ENCODE measurements at places on chromosomes 11 and 22. TPM values are rescaled to one million over a fixed set of nuclear protein-coding genes. Genes with fewer than 3 reads are reported as not detected.

DNA sequence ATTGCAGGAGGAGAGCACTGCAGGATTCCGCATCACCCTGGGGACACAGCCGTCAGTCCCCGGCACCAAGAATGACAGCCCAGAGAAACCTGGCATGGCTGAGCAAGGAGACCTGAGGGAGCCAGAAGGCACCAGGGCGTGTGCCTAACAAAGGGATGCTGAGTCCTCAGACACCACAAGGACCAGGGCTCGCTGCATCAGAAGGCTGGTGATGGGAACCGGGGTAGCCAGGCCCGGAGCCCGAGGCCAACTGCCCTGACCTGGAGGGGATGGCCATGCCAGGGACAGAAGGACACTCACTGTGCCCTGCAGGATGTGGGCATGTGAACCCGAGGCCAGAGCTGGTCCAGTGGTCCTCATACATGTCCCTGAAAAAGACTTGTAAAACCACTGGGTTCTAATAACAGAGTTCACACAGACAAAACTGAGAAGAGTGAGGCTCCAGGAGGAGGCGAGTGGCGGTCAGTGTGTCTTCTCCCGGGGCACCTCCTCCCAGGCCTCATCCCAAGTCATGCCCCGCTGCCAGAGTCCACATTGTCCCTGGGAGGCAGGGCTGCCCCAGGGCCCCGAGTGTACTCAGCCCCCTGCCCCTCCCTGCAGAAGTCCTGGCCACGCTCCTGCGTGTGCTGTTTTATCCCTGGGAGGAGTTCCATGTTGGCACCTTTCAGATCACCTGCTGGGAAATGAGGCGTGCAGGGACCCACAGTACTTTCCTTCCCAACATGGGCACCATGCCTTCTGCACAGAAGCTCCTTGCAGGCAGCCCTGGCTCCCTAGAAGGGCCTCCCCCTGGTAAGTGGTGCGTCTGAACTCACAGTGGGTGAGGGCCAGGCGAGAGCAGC lies 42.5 kb downstream of the TBX1 start:
- peak; percentile 52 for DNase-seq

GRCh38 chr11:78654071-78654470 lies 79.4 kb upstream of the NARS2 start:
- DNase-seq = no peak

DNA sequence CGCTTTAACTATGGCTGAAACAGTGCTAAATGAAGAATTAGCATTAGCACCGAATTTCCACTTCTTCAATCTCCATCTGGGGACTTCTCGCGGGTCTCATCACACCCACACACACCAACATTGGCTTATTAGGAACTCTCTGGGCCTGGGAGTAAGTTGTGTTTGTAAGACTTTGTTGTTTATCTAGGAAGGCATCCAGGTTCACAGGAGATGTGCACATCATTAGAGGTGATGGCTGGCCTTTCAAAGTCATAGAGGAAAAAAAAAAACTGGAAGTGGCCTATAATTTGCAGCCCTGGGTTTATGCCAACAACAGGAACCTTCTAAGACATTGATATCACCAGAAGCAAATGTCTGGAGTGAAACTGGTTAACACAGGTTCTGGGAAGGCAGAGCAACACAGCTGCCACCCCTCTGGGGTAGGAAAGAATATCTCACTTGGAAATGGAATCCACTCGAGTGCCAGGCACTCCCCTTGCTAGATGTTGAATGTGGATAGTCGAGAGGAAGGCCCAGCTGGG lies 84.5 kb downstream of the TRAF6 start:
- DNase-seq = no peak

DNA sequence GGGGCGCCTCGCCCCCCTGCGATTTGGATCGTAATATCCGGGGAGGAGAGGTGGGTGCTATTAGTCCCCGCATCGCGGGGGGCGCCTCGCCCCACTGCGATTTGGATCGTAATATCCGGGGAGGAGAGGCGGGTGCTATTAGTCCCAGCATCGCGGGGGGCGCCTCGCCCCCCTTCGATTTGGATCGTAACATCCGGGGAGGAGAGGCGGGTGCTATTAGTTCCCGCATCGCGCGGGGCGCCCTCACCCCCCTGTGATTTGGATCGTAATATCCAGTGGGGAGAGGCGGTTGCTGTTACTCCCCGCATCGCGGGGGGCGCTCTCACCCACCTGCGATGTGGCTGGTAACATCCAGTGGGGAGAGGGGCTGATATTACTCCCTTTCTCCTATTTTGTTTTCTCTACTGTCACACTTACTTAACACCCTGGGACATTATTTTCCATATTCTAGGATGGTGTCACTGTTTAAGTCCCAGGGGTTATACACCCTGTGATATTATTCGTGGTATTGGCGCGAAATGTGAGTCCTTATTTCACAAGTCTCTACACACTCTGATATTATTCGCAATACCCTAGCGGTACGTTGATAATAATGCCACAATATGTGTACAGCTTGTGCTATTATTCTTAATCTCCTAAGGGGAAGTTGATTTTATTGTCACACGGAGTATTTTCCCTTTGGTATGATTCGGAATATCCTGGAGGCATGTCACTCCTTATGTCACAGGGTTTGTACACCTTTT lies 57.8 kb upstream of the ALDH3B2 start:
- DNase-seq = no peak

DNA sequence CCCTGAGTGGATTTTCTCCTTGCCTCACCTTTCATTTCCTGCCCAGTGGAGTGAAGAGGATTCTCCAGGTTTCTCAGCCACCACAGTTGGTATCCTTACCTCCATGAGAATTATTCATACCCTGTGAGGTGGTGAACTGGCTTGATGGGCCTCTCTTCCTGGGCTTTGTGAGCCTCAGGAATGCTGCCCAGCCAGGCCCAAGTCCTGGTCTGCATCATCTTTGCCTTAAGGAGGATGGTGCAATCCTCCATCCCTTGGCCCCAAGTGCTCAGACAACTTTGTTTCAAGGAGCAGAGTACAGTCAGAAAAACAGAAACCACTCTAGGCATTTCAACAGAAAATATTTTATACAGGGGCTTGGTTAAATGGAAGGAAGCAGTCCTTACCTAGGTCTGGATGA lies 114.2 kb upstream of the CADM1 start:
- DNase-seq = no peak

GRCh38 chr22:34800260-34800980 lies 265.5 kb upstream of the ISX start:
- DNase-seq = no peak

DNA sequence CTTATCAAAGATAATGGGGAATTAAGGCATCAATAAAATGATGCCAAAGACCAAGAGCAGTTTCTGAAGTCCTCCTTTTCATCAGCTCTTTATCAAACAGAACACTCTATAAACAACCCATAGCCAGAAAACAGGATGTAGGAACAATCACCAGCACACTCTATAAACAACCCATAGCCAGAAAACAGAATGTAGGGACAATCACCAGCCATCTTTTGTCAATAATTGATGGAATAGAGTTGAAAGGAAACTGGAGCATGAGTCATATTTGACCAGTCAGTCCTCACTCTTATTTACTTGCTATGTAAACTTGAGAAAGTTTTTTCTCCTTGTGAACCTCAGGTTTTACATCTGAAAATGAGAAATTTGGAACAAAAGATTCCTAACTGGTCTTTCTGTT lies 10.0 kb downstream of the MS4A2 start:
- no peak for DNase-seq

ALDH3B2 gene
- total RNA-seq = not detected

DNA sequence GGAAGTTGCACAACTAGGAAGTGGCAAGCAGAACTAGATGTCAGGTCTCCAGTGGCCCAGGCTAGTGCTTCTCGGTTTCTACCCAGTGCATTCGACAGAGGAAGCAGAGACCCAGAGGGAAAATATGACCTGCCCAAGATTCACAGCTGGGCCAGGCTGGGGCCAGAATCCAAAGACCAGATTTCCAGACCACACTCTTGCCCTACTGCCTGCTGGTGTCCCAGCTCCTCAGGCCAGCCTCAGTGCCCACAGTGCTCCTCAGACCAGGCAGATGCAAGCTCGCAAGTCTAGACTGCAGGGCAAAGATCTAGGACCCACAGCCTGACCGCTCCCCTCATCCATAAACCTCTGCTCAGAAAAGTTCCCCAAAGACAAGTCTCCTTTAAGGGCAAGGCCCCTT lies 262.6 kb downstream of the BUD13 start:
- DNase-seq = no peak
